ENCODE measurements at places on chromosomes 3 and 15.
A peak's percentile ranks its signal among the peaks of the same experiment; 100 is the strongest.

DNA sequence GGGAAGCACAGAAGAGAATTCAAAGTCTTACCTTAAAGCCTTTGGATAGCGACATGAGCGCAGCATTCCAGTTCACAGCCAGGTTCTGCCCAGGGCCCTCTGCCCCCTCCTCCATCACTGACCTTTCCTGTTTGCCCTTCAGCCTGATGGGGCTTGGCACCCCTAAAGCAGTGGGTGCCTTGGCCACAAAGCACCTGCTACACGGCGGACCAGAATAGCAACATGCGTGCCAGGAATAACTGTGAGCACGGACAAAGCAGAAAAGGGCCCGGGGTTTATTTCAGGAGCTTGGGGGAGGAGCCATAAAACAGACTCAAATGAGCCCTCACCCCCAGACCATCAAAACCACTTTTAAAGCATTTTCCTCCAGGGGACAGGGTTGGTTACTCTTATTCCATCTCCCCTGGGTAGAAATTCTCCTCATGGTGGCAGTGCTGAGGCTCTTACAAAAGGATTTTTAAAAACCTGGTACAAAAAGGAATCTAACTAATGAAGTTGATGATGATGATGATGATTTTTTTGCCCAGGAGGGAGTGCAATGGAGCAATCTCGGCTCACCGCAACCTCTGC, 135.4 kb downstream of the KLF13 start:
- DNase-seq, result no peak

DNA sequence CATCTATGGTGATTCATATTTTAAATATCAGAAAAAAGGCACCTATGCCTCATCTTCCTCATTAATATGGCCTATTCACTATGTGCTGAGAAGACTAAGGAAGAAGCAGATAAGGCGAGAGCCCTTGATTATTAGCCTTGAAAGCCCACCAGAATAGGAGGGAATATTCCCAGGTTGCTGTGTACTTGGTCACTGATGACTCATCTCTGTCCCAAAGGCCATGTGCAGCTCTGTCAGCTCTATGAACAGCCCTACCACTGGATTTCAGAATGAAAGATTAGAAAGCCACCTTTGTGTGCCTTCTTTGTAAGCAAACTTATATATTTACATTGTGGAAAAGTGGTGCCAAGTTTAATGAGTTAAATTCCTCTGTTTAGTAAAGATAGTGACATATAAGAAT, 211.5 kb downstream of the NFKBIZ start:
- DNase-seq, result peak; percentile 38

GRCh38 chr3:53865732-53866499, 16.0 kb downstream of the ACTR8 start:
- no peak for DNase-seq

DNA sequence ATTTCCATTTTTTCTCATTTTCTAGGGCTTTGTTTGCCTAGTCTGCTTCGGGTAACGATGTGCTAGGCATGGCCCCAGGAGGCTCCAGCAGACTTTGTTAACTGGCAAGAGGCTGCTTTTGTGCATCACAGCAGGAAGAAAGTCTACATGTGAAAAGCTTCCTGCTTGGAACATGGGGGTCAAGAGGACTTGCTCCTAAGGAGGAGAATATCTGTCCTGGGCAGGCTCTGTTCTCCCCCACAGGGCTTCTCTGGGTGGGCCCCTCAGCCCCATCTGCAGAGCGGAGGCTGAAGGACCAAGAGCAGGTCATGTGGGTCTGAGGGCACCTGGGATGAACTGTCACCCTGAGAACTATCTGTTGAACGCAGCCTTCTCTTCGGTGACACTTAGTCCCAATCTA, 94.7 kb downstream of the CCNL1 start:
- no peak for DNase-seq

DNA sequence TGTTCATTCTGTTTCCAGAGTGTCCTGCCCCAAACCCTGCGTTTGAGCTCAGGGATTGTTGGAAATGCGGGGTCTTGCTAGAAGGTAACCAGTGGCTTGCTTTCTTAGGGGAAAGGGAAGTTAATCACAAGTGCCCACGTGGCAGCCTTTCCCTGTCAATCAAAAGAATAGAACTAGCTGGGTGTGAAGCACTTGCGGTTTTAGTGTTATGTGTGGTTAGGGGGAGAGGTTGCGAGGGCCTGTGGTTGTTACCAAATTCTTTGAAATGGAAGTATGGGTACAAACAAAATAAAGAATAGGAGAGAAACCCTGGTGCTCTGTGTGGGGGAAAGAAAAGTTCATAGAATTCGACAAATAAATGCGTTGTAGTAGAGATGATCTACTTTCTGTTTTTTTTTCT, 67.6 kb downstream of the FNDC3B start:
- DNase-seq, result no peak

All from hepatic stellate cell (primary cell).